DMS 273 treated with DMSO at 0.1 percent for 48 hours (cell line): ENCODE measurements at places on chromosomes 7 and 10.

DNA sequence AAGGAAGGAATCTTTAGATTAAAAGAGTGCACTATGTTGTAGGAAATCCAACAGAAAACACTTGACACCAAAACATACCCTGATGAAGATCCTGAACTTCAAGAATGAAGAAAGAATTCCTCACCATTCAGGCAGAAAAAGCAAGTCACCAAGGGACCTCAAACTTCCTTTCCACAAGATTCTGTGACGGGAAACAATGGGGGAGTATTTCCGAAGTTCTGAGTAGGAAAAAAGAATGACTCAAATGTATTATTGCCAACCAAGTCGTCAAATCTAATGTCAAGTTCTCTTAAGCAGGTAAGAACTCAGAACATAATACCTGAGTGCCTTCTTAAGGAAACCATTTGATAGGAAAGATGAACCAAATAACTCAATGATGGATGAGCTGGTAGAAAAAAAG, 44.7 kb upstream of the MTURN start:
- no peak for DNase-seq

DNA sequence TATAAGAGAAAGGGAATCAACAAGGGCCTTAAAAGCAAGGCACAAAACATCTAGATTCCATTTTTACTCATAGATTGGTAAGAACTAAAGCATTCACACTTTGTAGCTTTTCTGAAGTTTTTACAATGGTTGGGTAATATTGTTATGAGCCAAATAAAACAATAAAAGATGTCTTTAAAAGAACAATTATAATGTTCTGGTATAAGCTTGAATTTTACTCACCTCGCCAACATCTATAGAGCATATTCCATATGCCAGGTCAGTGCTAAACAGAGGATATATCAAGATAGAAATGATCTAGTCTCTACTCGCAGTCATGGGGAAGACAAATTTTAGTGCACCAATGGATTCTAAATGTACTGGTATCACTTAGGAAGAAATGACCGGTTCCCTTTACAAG, 11.9 kb downstream of the STEAP1 start:
- DNase-seq = no peak

DNA sequence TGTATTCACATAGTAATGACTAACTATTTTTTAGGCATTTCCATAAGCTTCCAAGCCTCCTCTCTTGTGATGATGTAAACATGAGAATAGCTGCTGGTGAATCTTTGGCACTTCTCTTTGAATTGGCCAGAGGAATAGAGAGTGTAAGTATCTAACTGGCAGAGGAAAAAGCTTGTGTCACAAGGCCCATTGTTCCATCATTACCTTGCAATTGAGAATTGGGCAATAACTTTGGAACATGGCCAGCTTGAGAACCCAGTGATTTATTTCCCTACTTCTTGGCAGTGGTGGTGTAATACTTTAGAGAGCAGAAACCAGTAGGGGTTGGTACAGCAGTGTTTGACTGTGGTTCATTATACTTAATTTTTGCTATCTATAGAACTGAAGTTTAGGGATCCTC, 12.0 kb downstream of the IFRD1 start:
- DNase-seq = no peak

DNA sequence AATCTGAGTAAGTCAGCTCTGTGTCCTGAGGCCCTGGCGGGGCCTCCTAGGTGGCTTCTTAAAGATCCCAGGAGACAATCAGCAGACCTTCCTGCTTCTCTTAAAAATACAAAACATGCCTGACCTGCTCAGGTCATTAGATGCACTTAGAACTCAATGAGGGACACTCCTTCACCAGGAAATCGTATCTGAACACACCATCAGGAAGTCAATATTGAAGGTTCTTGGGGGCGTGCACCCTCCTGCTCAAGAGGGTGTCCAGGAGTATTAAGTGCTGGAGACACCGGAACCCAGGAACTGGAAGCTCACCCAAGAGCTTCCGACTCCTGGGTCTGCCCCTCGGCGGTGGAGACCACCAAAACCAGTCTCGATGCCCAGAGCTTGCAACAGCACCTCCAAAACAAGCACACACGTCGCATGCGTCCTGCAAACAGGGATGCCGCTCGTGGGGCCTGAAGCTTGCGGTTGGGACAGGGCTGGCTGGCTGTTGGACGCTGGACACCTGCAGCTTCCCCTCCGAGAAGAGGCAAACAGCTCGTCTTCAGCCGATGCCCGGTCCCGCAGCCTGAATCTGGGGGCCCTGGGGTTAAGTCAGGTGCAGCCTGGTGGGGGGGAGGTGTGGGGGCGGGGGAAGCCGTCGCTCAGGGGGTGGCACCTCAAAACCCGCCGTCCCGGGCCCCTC, 803 bp downstream of the RAPGEF5 start:
- DNase-seq = no peak

DNA sequence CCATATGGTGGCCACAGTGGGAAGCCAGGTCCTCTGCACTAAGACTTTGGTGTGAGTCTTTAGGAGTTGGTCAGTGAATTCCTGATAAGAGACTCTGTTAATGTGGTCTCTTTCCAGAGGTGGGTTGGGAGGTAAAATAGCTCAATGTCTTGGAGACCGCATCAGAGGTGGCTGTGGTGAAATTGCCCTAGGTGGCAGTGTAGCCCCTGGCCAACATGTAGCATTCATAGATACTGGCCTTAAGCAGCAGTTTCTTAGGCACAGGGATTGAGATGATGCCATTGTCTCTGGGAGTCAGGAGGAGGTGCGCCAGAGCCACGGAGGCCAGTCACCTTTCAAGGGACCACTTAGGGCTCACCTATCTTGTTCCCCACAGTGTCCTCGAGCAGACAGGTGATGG, 202.8 kb downstream of the CREB5 start:
- no peak for DNase-seq

DNA sequence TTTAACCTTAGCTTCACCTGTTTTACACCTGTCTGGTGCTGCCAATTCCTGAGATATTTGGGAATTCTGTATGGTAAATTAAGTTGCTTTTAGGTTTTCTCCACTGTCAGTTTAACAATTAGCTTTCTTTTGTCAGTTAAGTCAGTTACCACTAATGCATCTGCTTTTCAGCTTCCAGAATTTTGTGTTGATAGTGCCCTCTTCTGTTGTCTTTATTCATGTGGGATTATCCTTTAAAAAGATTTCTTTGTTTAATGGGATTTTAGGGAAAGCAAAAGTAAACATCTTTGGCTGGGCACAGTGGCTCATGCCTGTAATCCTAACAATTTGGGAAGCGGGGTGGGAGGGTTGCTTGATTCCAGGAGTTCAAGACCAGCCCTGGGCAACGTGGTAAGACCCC, 8.1 kb downstream of the TFAM start:
- no peak for DNase-seq

DNA sequence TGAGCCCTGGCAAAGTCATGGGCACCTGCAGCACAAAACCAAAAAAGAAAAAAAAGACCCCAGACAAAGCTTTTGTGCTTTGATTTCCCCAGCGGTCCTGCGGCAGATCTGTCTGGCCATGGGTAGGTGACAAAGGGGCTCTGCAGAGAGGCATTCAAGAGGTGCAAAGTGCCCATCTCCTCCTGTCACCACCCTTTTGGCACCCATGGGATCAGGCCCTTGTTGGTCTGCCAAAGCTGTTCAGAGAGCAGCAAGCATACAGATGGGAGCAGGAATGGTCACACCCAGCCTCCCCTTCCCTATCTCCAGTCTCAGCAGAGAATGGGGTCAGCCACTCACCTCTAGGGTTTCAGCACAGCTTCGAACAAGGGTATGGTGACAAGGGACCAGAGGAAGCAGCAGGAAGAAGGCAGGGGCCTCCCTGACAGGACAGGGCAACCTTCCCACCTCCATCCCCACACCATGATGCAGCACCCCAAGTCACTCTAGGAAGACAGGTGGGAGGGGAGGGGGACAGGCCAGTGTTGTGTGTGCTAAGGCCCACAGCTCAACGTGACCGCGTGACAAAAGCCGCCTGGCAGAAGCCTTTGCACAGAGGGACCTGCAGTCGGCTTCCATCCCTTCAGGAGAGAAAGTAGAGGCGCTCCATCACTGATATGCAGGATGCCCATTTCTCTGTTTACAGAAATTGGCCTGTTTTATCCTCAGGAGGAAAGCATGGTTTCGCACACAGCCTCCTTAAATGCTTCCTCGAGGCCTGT, 6.3 kb downstream of the CAMK2G start:
- DNase-seq = no peak

DNA sequence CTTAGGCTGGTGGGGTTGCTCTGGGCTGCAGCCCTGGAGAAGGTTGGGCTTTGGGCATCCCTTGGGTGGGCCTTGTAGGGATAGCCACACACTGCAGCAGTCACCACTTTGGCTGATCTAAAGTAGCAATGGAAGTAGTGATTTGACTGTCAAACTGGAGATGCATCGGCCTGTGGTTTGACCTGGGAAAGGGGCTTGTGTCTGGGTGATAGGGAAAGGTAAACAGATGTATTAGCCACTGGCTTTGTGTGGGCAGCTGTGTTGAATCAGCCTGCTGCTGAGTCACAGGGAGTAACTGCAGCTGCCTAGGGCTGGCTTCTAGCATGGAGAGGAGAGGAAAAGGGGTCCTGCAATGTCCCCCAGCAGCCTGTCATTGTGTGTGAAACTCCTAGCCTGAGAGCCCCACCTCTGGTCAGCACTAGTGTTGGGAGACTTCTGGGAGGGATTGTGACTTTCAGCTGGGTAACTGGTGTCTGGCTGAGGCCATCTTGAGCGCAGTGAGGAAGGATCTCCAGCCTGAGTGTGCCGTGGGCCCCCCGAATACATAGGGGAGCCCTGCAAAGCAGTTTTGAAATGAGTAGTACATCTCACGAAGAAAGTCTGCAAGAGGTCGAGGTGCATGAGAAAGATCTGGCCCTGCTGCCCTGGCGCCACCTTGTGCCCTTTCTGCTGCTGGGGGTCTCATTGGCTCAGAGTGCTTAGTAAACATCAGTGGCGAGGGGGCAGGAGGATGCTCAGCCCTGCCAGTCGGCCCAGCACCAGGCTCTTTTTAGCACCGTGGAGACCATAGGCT, 117.3 kb downstream of the FANK1 start:
- no peak for DNase-seq

DNA sequence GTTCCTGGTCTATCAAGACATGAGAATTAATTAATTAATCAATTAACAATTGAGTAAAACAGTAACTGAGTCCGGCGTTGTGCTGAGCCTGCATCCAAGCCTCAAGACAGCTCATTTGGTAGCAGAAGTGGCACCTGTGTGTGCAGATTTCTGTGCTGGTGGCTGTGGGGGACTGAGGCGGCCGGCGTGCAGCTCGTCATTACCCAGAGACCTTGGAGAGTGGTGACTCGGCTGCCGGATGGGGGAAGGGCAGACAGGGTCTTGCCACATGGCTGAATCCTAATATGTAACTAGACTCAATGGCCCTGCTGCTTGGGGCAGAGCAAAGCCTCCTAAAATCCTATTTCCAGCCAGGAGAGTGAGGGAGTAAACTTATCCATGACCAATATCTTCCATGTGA, 510.2 kb downstream of the TCERG1L start:
- DNase-seq = no peak

DNA sequence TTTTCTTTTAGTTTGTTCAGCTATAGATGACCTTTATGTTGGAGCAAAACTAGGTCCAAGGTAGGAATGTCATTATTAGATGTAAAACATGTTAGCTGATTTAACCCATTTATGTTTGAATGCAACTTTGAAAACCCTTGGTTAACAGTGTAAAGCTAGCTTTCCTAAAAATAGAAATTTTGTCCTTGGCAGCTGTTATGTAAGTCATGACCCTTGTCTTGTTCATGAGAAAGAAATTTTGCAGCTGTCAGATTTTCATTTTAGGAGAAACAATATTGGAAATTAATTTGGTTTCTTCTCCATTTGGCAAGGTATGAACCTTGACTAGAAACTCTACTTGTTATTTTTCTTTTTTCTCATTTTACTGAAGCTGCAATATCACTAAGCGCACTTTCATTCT, 23.9 kb upstream of the CCAR1 start:
- no peak for DNase-seq

GRCh38 chr10:35577926-35578617, 27.1 kb upstream of the GJD4 start:
- DNase-seq = no peak

GRCh38 chr7:12907774-12908173, 220.3 kb downstream of the ARL4A start:
- DNase-seq = no peak

DNA sequence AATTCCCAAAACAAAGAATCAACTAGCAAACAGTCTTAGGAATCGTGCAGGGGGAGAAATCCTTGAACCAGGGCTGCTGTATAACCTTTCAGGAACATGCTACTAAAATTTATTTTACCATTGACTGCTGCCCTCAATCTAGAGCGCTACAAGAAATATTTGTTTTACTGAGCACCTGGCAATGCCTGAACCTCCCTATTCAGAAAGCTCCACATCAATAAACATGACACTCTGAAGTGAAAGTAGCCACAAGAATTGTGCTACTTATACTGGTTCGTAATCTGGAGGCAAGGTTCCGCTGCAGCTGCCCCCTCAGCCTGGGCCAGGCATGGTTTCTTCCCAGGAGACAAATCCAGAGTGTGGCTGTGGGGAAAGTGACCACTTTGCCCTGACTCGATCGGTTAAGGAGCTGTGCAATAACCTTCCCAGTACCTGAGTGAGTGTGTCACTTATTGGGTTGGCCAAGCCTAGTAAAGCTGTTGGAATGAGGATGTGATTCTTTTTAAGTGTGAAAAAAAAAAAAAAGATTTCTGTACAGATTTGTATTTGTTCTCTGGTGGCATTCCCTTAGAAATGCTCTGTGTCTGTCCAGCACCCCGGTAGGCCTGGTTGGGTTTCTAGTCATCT, 7.7 kb downstream of the VWA2 start:
- DNase-seq = no peak

- DNase-seq = no peak
Measured at GRCh38 chr10:85761906-85762445, 604.6 kb downstream of the GRID1 start.

DNA sequence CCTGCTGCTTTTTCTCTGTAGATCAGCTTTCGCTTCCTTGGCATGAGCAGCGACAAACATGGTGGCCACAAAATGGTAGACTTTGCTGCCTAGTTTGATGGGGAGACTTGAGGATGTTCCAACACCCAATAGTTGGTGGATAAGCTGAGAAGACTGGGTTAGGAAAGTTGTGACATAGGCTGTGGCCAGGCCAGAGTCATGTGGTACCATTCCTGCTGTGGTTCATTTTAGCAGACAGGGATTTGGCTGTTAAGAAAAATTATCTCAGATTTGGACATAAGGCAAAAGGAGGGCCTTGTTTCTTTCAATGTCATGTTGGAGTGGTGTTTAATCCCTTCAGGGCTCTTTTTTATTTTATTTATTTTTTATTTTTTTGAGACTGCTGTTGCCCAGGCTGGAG, 26.6 kb upstream of the FAM180A start:
- DNase-seq = no peak
